IPS DF 19.7 (cell line): ENCODE measurements at places on chromosomes 6 and 20.

GRCh38 chr20:63743210-63743970 lies 3.8 kb downstream of the SLC2A4RG start:
- no peak for DNase-seq

- DNase-seq: no peak
Observed at GRCh38 chr6:127397729-127398630, 54.6 kb upstream of the ECHDC1 start.

DNA sequence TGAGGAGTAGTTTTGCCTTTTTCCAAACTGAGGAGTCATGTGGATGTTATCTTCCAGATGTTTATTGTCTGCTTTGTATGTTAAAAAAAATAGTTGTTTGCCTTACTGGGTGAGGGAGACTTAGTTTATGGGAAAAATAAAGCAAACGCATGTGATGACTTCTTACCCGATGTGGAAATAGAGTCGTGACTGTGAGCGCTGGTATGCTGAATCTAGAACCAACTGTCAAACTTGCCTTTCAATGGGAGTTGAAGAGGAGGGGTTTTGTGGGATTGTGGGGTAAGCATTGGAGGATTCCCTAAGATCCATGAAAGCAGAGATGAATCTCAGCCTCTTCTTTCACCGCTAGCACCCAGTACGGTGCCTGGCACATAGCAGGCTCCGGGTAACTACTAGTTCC lies 5.3 kb downstream of the DCBLD1 start:
- DNase-seq: no peak

DNA sequence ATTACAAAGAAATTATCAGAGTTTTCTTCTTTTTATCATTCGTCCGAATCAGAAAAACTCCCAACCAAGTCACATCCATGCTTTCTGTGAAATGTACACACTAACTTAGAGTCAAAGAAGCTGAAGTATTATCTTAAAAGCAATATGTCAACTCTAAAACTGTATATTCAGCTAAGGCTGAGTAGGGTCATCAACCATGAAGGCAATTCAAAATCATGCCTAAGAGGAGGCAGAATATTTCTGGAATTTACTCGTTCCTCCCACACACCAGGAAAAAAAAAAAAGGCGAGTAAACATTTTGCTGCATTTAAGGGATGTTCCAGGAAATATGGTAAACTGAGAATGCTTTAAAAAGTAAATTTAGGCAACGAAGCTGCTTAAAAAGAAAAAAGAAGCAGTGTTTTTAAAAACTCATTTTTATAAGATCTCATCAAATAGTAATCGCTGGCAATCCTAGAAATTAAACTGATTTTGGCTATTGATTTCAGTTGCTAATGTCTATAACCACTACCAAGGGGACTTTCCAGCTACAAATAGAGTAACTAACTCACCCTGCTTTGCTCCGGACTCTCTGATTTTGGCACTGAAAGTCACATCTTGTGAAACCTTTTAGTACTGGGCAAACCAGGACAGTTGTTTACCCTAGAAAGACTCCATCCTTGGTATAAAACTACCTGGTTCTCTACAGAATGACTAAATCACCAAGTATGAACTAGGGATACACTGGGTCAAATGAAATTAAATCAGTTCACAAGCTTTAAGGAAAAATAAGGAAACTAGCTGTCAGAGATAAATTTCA lies 82.8 kb downstream of the MBOAT1 start:
- no peak for DNase-seq

DNA sequence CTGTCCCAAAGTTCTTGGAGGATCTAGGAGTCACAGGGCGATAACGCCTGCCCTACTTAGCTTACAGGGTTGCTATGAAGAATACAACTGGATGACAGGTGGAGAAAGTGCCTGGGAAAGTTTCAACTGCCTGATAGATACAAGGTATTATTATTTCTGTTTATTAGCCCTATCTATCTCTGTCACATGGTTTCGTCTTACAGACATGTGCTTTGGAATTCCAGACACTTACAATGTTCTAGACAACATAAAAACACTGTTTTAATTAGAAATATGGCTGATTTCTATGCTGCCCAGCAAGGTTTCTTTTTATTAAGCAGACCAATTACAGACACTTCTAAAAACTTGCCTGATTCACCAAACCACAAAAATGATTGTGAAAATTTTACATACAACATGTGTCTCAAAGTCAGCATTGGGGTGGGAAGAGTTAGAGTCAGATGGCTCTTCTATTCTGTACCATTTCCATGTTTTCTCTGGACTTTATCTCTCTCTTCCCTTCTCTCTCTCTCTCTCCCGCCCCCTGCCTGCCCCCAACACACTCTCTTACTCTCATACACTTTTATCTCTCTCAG lies 50.0 kb downstream of the GJA10 start:
- no peak for DNase-seq

DNA sequence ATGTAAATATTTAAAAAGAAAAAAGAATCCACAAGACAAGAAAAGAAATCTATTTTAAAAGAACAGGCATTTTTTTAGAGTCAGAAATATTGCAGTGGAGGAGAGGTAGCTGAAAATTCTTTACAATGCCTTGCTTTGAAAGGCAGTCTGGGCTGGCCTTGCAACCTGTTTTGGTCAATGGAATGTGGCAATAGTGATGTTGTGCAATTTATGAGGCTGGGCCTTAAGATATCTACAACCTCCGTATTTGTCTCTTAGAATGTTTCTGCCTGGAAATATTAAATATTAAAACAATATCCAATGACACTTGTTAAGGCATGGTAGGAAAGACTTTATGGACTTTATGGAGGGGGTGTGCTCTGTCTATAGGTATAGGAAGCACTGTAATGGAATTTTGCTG lies 14.8 kb upstream of the SCGN start:
- no peak for DNase-seq

- no peak for DNase-seq
Observed at GRCh38 chr20:58480551-58481336, 34.5 kb downstream of the APCDD1L start.

GRCh38 chr20:14948416-14948815 lies 611.0 kb upstream of the FLRT3 start:
- no peak for DNase-seq

- DNase-seq: no peak
Observed at GRCh38 chr6:11218102-11218442, 14.4 kb downstream of the NEDD9 start.
